ENCODE measurements at places on chromosomes 5 and 9.

- no peak for DNase-seq
Measured at GRCh38 chr5:65730910-65731309, 8.9 kb downstream of the NLN start.

DNA sequence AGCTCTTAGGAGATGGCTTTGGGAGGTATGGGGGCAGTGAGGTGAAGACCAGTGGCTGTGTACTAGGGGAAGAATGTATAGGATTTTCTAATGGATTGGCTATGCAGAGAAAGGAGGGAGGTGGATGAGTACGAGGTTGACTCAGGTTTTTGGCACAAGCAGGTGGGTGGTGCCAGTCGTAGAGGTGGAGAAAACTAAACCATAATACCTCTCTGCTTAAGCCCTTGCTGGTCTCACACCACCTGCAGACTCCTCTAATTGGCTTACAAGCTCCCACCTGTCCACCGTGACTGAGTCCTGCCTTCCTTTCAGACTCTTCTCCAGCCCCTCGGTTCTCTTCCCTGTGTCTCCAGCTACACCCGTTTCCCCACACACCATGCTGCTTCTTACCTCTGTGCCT lies 521.7 kb upstream of the CLINT1 start:
- no peak for DNase-seq

DNA sequence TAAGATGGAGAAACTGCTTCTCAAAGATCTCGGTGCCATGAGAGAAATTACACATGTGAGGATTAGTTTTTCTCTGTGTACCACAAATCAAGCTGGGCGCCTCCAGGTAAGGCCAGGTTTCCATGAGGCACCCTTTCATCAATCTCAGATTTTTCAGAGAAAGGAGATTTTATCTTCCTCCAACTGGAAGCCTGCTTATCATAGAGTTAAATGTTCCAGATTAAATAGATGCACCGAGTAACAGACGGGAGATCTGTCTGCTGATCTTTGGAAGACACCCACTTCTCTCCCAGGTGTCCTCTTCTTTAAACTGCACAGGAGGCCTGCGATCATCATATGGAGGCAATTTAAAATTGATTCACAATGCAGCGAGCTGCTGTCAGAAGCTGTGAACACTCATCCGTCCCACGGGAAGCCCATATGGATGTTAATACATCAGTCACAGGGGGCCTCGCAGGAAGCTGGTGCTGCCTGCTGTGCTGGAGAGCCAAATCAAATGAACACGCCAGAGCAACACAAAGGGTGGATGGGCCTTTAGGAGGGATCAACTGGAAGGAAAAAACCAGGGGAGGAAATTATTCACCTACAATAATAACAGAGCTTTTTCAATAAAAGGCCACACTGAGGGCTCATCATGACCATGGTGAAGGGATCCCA lies 93.3 kb downstream of the TLE1 start:
- no peak for DNase-seq

GRCh38 chr5:14778792-14779070 lies 92.8 kb downstream of the ANKH start:
- DNase-seq = no peak

- no peak for DNase-seq
Measured at GRCh38 chr5:33379757-33380156, 61.0 kb upstream of the TARS1 start.

DNA sequence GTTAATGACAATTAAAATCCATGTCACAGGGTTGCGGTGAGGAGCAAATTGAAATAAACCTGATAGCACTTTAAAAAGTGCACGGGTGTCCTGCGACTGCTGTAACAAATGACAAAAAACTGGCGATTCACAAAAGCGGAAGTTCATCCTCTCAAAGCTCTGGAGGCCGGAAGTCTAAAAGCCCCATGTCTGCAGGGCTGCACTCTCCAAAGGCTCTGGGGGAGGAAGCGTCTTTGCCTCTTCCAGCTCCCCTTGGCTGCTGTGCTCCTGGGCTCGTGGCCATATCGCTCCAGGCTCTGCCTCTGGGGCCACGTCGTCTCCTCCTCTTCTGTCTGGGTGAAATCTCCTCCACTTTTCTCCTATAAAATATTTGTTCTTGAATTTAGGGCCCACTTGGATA lies 273.9 kb upstream of the IRX2 start:
- no peak for DNase-seq

DNA sequence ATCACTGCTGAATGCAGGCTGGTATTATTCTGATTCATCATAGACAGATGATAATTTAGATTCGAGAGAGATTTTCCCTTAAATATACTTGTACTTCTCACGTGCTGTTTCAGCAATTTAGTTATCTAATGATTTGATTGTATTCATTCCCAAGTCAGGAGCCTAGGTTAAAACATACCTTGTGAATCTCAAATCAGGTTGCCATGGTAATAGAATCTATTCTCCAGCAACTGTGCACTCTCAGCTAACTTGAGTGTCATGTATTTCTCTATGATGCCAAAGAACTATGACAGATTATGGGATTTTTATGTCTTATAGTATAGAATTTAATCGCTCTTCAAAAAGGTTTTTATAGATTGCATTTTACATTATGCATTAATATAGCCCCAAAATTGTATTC lies 315.3 kb downstream of the GABRG2 start:
- DNase-seq = no peak

DNA sequence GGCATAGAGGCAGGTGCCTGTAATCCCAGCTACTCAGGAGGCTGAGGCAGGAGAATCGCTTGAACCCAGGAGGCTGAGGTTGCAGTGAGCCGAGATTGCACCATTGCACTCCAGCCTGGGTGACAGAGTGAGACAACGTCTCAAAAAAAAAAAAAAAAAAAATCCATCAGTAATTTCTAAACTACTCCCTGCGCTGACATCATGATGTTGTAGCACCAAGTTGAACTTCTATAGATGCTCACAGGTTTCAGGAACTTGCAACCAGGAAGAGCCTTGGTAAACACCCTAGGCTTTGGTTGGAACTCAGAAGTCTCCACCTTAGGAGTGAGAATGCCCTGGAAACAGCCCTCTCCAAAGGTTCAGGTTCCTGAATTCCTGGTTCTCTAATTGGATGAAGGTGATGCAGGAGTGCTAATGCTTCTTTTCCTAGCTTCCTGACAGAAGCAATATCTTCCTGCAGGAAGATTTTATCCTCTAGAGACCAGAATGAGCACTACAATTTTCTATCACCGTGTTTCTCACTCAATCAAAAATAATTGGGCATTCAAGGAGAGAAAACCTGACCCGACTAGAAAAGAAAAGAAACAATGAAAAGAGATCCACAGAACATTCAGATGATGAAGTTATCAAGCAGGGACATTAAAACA lies 469.6 kb downstream of the GADD45G start:
- no peak for DNase-seq

DNA sequence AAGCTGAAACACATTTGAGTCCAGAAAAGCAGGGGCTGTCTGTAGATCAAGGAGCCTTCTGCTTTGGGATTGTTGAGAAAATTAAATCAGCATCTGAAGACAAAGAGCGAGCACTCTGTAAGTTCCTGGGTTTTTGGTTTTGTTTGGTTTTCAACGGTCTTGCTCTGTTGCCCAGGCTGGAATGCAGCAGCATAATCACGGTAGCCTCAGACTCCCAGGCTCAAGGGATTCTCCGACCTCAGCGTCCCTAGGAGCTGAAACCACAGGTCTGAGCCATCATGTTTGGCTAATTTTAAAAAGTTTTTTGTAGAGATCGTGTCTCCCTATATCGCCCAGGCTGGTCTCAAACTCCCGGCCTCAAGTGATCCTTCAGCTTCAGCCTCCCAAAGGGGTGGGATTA lies 266.5 kb upstream of the ADAMTS16 start:
- no peak for DNase-seq

DNA sequence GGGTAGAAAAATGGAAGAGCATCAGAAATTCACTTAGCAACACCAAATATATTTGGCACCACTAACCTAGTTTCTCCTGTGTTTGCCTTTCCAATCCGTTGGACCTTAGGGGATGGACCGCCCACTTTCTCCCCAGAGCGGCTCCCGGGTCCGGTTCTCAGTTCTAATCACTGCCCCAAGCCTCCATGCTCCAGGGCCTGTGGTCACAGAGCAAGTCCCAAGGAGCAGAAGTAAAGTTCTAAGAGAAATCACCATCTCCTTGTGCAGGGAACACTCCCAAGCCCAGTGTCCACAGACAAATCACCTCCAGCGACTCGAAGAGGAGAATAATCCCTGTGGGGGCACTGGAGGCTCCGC lies 728 bp upstream of the SLC1A1 start:
- no peak for DNase-seq

GRCh38 chr9:36893184-36893583 lies 140.9 kb downstream of the PAX5 start:
- DNase-seq = no peak

GRCh38 chr5:141567513-141568117 lies 51.2 kb downstream of the DIAPH1 start:
- DNase-seq = peak; percentile 7

- DNase-seq = no peak
Measured at GRCh38 chr9:35478871-35479270, 11.0 kb upstream of the RUSC2 start.

- no peak for DNase-seq
Measured at GRCh38 chr5:130279386-130279785, 375.1 kb downstream of the CHSY3 start.

- peak; percentile 9 for DNase-seq
Measured at GRCh38 chr5:126531543-126532120, 63.4 kb downstream of the ALDH7A1 start.

DNA sequence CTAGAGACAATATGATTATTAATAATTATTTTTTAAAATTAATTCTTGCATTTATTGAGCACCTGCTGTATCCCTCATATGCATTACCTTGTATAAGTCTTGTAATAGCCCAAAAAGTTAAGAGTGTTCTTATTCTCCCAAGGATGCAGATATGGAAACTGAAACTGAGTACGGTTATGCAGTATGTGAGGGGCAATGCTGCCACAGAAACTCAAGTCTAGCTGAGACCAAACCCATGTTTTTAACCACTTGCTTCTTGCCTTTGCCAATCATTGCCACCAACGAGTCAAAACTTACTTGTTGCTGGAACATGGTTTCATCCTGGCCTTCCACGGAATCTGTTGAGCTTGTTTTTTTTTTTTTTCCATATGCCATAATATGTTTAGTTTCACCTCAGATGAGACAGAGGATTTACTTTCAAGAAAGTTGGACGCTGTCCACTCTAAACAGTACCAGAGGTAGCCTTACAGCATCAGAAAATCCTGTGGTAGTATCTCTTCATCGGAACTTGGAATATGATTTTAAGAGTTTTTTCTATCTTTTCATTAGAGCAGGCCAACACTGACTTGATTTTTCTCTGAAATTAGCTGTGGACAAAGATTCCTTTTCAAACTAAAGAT lies 27.9 kb downstream of the DOCK8 start:
- no peak for DNase-seq

DNA sequence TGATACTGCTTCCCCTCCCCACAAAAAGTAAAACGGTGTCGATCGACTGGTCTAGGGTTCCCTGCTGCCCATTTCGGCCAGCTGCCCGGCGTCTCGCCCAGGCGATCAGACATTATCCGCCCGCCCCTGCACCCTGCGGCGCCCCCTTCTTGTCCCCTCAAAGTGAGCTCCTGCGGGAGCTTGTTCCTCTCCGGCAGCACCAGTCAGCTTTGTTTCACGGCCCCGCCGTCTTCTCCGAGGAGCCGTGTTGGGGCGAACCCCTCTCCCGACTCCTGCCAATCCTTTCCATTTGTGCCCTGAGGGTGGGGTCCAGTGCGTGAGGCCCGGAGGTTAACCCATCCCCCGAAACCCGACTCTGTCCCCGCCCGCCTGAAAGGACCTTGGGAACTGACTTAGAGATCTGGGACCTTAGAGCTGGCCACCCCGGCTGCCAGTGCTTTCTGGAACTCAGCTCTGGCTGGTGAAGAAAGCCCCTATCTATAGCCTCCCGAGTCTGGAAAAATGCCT lies 518 bp downstream of the UBE2B start:
- peak; percentile 6 for DNase-seq

DNA sequence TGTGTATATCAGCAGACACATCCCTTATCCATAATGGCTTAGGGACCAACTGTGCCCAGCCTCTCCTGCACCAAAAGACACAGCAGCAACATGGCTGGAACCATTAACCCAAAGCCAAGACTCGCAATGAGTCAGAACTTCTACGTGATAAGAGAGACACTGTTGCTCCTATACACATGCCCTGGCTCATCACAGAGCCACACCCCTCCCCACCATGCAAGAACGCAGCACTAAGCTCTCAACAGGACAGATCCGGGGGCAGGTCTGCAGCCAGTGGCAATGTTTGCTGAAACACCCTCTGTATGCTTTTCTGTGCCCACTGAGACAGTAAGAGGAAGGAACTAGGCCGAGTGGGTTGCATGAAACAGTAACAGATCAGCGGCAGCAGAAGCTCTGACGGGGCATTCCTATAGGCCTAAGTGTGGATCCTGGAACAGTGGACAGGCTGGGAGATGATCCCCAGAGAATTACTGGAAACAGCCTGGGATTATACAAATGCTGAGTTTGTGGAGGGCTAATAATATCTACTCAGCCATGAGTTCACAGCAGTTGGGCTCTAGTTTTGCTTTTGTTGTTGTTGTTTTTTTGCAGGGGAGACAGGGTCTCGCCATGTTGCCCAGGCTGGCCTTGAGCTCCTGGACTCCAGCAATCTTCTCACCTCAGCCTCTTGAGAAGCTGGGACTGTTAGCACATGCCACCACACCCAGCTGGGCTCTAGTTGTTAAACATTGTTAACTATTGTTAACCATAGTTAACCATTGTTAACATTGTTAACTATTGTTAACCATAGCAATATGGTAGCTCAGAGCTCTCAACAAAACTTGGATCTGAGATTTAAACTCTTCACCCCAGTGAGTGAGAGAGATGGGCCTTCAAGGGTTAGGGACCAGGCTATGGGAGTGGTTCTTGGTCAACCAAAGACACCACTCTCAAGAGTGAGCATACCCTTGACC lies 41.0 kb downstream of the B4GALT1 start:
- no peak for DNase-seq

GRCh38 chr5:71533615-71534014 lies 53.5 kb upstream of the MCCC2 start:
- no peak for DNase-seq

GRCh38 chr9:126390923-126391322 lies 64.3 kb downstream of the MVB12B start:
- no peak for DNase-seq

All from NCI-H1105 treated with DMSO at 0.1 percent for 48 hours (cell line).